ENCODE measurements at places on chromosomes 2 and 18. TPM values are rescaled to one million over a fixed set of nuclear protein-coding genes. Genes with fewer than 3 reads are reported as not detected.
A peak's percentile ranks its signal among the peaks of the same experiment; 100 is the strongest.

OST4 gene
- total RNA-seq: 304 TPM

LYPD6B gene
- not detected for total RNA-seq

TMEM214 gene
- total RNA-seq: 33.8 TPM

UGT1A4 gene
- total RNA-seq: not detected

MEP1B gene
- 0.38 TPM for total RNA-seq

HOXD11 gene
- total RNA-seq: not detected

CCDC74A gene
- total RNA-seq: not detected

DNAJC5G gene
- total RNA-seq: not detected

ZAP70 gene
- 0.74 TPM for total RNA-seq

BCL11A gene
- 0.56 TPM for total RNA-seq

GRCh38 chr2:142757111-142757510 is 120.4 kb upstream of the KYNU start:
- no peak overlapping the region for H3K4me3 ChIP-seq
- no peaks in the 10 kb centered on the region for H3K27me3 ChIP-seq
- no peaks in the 10 kb centered on the region for H3K4me1 ChIP-seq
- H3K36me3 ChIP-seq: no peaks in the 10 kb centered on the region

- no peak overlapping the region for H3K4me3 ChIP-seq
- DNase-seq: no peak
These were observed 633.2 kb upstream of the PKDCC start for GRCh38 chr2:41414486-41415230.

- DNase-seq: no peak
- no peak overlapping the region for H3K27ac ChIP-seq
- H3K36me3 ChIP-seq: no peaks in the 10 kb centered on the region
- peaks cover 32% of the 10 kb centered on the region for H3K4me1 ChIP-seq
- no peaks in the 10 kb centered on the region for H3K27me3 ChIP-seq
- no peak overlapping the region for H3K4me3 ChIP-seq
These were observed 369.1 kb downstream of the ZNF521 start for GRCh38 chr18:24982831-24983230.

GRCh38 chr18:47184419-47185050 is 8.4 kb upstream of the IER3IP1 start:
- DNase-seq: no peak
- no peaks in the 10 kb centered on the region for H3K36me3 ChIP-seq
- H3K27ac ChIP-seq: no peak overlapping the region
- H3K27me3 ChIP-seq: no peaks in the 10 kb centered on the region
- H3K4me3 ChIP-seq: no peak overlapping the region
- no peaks in the 10 kb centered on the region for H3K4me1 ChIP-seq

DNA sequence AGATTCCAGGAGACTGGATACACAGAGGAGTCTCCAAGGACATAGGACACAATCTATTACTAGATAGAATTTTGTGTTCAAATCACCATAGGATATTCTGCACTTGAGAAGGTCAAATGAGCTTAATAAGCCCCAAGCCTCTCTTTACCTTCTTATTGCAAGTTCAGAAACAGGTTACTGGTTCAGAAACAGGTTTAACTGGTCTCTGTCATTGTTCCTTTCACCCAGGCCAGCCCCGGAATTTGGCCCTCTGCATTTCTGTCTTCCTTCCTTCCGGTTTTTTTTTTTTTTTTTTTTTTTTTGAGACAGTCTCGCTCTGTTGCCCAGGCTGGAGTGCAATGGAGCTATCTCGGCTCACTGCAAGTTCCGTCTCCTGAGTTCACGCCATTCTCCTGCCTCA is 700.2 kb downstream of the EPHA4 start:
- no peak overlapping the region for H3K4me3 ChIP-seq
- DNase-seq: no peak
- no peaks in the 10 kb centered on the region for H3K36me3 ChIP-seq
- H3K4me1 ChIP-seq: no peaks in the 10 kb centered on the region
- no peaks in the 10 kb centered on the region for H3K27me3 ChIP-seq

GRCh38 chr2:175187378-175187777 is 5.9 kb upstream of the ATP5MC3 start:
- H3K4me3 ChIP-seq: no peak overlapping the region
- no peaks in the 10 kb centered on the region for H3K4me1 ChIP-seq
- no peaks in the 10 kb centered on the region for H3K36me3 ChIP-seq

DNA sequence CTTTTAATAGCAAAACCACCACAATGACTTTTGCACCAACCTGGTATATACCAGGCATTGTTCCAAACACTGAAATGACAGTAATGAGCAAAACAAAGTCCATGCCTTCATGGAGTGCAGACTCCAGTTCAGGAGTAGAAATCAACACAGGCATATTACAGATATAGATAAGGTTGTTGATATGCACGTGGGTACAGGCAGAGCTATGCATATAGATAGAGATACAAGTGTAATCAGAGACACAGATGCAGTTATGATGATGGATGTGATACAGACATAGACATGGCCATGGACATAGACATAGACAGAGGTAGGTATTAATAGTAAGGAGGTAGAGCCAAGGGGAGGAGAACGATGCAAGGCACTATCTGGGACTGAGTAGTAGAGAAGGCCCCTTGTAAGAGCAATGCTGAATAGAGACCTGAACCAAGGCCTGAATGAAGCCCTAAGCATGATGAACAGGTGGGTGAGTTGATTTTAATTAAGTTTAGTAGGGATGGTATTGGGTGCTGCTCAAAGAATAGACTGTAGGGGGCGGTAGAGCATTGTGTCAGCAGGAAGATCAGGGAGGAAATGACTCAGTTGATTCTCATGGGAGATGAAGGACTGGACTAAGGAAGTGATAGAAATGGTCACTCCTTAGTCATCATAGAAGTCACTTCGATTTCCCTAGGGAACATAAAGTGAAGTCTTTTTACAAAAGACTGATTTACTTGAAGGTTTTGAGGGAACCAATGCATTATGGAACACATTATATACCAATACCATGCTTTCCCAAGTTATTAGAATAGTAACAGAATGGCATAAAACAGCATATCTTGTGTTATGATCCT is 39.4 kb downstream of the CMPK2 start:
- no peak overlapping the region for H3K27ac ChIP-seq
- no peaks in the 10 kb centered on the region for H3K27me3 ChIP-seq
- no peaks in the 10 kb centered on the region for H3K4me1 ChIP-seq
- H3K36me3 ChIP-seq: no peaks in the 10 kb centered on the region
- no peak overlapping the region for H3K4me3 ChIP-seq

DNA sequence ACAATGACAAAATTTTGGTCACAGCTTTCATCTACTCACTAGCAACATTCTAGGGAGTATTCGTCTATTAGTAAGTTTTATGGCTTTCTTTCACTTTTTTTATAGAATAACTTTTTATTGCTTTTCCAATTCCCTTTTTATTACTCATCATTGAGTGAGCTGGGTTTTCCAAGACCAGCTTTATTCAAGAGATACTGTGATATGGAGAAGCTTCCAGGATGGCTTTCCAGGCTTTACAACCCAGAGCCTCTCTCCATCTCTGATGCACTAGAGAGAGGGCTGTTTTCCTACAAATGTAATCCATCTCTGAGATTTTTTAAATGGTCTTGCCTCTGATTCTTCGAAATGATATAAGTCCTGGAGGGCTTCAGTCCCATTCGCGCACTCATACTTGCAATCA is 118.3 kb downstream of the LDLRAD4 start:
- no peak overlapping the region for H3K4me3 ChIP-seq
- H3K27ac ChIP-seq: no peak overlapping the region
- no peak for DNase-seq
- H3K4me1 ChIP-seq: no peaks in the 10 kb centered on the region
- H3K36me3 ChIP-seq: no peaks in the 10 kb centered on the region

DNA sequence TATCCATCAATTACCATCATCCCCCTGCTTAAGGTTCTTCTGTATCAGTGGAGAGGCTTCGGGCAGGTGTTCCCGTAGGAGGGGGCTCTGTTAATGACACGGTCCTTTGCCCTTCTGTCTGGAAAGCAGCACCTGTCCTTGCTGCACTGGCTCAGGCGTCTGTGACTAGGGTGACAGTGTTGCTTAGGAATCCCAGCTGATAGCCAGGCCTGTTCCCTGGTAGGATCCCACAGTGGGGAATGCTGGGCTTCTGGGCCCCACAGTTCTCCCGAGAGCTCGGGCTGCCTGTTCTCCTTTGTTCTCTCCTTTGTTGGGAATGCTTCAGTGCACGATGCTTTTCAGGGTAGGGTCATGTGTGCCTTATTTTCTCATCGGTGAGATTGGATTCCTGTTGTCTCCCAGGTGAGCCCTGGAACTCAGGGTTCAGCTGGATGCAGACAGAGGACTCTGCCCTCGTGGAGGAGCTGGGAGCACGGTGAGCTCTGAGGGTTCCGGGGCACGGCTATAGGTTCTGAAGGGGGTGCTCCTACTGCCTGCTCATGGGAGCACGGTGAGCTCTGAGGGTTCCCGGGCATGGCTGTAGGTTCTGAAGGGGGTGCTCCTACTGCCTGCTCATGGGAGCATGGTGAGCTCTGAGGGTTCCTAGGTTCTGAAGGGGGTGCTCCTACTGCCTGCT is 9.6 kb downstream of the SNTG2 start:
- no peak for DNase-seq
- no peaks in the 10 kb centered on the region for H3K36me3 ChIP-seq
- H3K27me3 ChIP-seq: no peaks in the 10 kb centered on the region
- H3K4me3 ChIP-seq: no peak overlapping the region
- no peak overlapping the region for H3K27ac ChIP-seq
- H3K4me1 ChIP-seq: no peaks in the 10 kb centered on the region

GRCh38 chr18:61335684-61336555 is 2.7 kb downstream of the CDH20 start:
- no peak for DNase-seq
- H3K36me3 ChIP-seq: no peaks in the 10 kb centered on the region
- no peak overlapping the region for H3K4me3 ChIP-seq
- peaks cover 2% of the 10 kb centered on the region for H3K27me3 ChIP-seq

DNA sequence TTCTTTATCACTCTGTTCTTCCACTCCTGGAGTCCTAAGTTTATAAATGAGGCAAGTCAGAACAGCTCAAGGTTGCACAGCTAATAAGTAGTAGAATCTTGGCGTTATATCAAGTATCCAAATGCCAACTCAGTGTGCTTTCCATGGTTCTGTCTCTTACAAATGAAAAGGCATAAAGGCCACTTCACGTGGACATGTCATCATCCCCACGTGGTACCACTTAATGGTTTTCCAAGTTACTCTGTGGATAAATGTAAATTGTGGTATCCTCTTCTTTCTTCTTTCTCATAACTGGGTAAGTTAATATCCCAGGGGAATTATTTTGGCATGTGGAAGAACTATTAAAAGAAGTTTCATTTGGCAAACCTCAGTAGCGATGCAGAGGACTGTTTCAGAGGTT is 131.5 kb upstream of the L3MBTL4 start:
- peak overlapping the region; percentile 10 for H3K27ac ChIP-seq
- no peaks in the 10 kb centered on the region for H3K36me3 ChIP-seq
- no peak for DNase-seq
- H3K27me3 ChIP-seq: no peaks in the 10 kb centered on the region

- no peaks in the 10 kb centered on the region for H3K36me3 ChIP-seq
- H3K4me3 ChIP-seq: no peak overlapping the region
- no peak for DNase-seq
- H3K4me1 ChIP-seq: no peaks in the 10 kb centered on the region
- H3K27me3 ChIP-seq: no peaks in the 10 kb centered on the region
These were observed 31.6 kb upstream of the RNF138 start for GRCh38 chr18:32060026-32060425.

GRCh38 chr18:77022556-77022955 is 110.0 kb downstream of the MBP start:
- H3K27me3 ChIP-seq: no peaks in the 10 kb centered on the region
- H3K4me1 ChIP-seq: peaks cover 20% of the 10 kb centered on the region
- no peak for DNase-seq
- H3K4me3 ChIP-seq: no peak overlapping the region
- peak overlapping the region; percentile 84 for H3K27ac ChIP-seq
- no peaks in the 10 kb centered on the region for H3K36me3 ChIP-seq

DNA sequence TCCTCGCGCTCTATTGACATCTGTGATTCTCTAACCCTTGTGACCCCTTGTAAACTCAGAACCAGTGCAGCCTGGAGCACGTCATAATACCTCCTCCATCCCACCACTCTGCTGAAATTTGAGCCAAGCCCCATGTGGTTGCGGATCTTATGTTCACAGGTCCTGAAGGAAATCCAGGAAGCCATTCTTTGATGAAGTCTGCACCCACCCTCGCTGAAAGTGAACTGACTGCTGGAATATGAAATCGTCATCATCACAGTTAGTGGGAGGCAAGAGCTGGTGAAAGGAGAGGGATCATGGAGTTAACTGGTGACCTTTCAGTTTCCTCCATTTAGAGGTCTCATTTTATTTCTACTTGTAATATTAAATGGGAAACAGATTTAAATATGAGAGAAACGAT is 21.6 kb downstream of the ZEB2 start:
- no peaks in the 10 kb centered on the region for H3K36me3 ChIP-seq
- no peaks in the 10 kb centered on the region for H3K27me3 ChIP-seq
- no peak overlapping the region for H3K4me3 ChIP-seq
- H3K4me1 ChIP-seq: peaks cover 28% of the 10 kb centered on the region
- no peak overlapping the region for H3K27ac ChIP-seq

- H3K36me3 ChIP-seq: peaks cover 11% of the 10 kb centered on the region
- no peak overlapping the region for H3K27ac ChIP-seq
- no peaks in the 10 kb centered on the region for H3K27me3 ChIP-seq
- no peaks in the 10 kb centered on the region for H3K4me1 ChIP-seq
These were observed 210.9 kb upstream of the SMAD7 start for GRCh38 chr18:49161627-49162026.

GRCh38 chr2:148885209-148885608 is 10.2 kb downstream of the KIF5C start:
- H3K36me3 ChIP-seq: no peaks in the 10 kb centered on the region
- H3K4me3 ChIP-seq: no peak overlapping the region
- no peaks in the 10 kb centered on the region for H3K27me3 ChIP-seq
- H3K27ac ChIP-seq: no peak overlapping the region
- DNase-seq: no peak

- H3K27me3 ChIP-seq: no peaks in the 10 kb centered on the region
- H3K27ac ChIP-seq: no peak overlapping the region
- no peaks in the 10 kb centered on the region for H3K4me1 ChIP-seq
- no peaks in the 10 kb centered on the region for H3K36me3 ChIP-seq
- no peak for DNase-seq
These were observed 101.9 kb downstream of the NOL4 start for GRCh38 chr18:34122724-34123334.

- no peak overlapping the region for H3K4me3 ChIP-seq
- no peaks in the 10 kb centered on the region for H3K27me3 ChIP-seq
- no peaks in the 10 kb centered on the region for H3K36me3 ChIP-seq
- peaks cover 4% of the 10 kb centered on the region for H3K4me1 ChIP-seq
- no peak for DNase-seq
- H3K27ac ChIP-seq: no peak overlapping the region
These were observed 43.0 kb upstream of the CHMP1B start for GRCh38 chr18:11808001-11808855.

GRCh38 chr18:57727952-57728807 is 74.9 kb downstream of the ATP8B1 start:
- H3K4me1 ChIP-seq: no peaks in the 10 kb centered on the region
- no peaks in the 10 kb centered on the region for H3K27me3 ChIP-seq
- no peak overlapping the region for H3K27ac ChIP-seq
- H3K4me3 ChIP-seq: no peak overlapping the region
- no peak for DNase-seq

Data from psoas muscle (tissue), 8 donors.